ENCODE measurements at places on chromosomes 11 and 22.

DNA sequence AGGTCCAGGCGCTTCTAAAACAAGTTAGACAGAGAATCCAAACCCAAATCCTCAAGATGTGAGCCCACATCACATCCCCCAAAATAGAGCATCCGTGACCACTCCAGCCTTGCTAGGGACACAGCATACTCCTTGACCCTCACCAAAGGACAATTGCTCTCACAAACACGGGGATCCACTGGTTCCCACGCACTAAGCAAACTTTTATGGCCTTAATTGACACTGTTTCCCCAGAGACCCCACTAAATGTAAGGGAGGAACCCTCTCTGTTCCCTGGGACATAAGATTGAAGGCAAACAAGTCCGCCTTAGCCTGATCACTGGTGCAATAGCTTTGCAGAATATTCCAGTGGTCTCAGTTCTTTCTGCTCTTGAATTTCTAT, 20.1 kb downstream of the ZNF74 start:
- DNase-seq: no peak

GRCh38 chr11:70525006-70525405, 126.7 kb downstream of the CTTN start:
- DNase-seq: no peak

DNA sequence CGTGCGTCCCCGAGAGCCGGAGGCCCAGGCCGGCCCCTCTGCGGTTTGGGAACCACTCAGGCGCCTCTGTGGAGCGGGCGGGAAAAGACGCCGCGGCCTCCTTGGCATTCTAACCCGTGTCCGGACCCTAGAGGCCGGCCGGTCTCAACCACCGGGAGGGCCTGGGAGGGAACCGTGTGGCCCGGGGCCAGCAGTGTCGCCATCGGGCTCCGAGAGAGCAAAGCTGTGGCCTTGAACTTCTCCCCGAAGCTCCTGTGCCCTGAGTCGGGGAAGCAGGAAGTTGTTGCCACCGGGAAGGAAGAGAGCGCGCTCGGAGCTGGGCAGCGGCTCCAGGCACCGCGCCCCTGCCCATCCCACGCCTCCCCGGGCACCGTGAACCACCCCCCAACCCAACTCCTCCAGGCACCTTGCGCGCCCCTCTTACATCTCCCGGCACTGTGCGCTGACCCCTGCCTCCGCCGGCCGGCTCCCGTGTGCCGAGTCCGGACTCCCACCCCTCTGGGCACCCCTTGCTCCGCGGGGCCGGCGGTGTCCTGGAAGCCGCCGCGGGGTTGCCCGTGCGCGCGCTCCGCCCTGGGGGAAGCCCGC, 80.0 kb upstream of the PPARA start:
- DNase-seq: peak; percentile 15

GRCh38 chr11:82004537-82005213, 729.0 kb downstream of the FAM181B start:
- DNase-seq: no peak

GRCh38 chr11:110490886-110491285, 61.1 kb downstream of the FDX1 start:
- DNase-seq: peak; percentile 85

DNA sequence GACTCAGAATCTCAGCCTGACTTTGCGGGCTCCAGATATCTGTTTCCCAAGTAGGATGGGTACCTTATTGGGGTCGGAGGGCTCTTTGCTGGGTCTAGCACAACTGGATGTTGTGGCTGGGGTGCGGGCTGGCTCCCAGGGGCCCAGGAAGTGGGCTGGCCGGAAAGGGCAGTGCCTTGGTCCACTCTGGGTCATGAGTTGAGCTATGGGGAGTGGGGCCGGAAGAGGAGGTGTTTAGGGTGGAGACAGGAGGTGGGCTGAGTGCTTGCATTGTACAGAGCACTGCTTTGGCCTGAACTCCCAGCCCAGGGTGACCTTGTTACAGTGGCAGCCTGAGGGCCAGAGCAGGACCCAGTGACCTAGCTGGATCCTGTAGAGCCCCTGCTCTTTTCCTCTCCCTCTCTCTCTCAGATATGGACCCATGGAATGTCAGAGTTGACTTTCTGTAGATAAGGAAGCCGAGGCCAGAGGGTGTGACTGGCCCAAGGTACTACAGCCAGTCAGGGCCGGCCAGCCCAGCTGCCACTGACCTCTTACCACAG, 13.2 kb downstream of the PHLDB1 start:
- no peak for DNase-seq

GRCh38 chr11:116980136-116980793, 118.0 kb downstream of the SIK3 start:
- peak; percentile 60 for DNase-seq

- DNase-seq: no peak
Observed at GRCh38 chr11:75549370-75549958, 12.6 kb upstream of the SERPINH1 start.
